ENCODE measurements at places on chromosomes 5 and 9.
A peak's percentile ranks its signal among the peaks of the same experiment; 100 is the strongest.

GRCh38 chr5:73789851-73790281 lies 163.9 kb downstream of the ARHGEF28 start:
- no peak overlapping the region for H3K27ac ChIP-seq
- H3K4me3 ChIP-seq = no peak overlapping the region
- no peaks in the 10 kb centered on the region for H3K4me1 ChIP-seq

GRCh38 chr9:111178331-111179055 lies 140.2 kb upstream of the LPAR1 start:
- no peak overlapping the region for H3K27ac ChIP-seq
- H3K4me3 ChIP-seq = no peak overlapping the region
- H3K4me1 ChIP-seq = no peaks in the 10 kb centered on the region
- ATAC-seq = no peak
- H3K36me3 ChIP-seq = no peaks in the 10 kb centered on the region

DNA sequence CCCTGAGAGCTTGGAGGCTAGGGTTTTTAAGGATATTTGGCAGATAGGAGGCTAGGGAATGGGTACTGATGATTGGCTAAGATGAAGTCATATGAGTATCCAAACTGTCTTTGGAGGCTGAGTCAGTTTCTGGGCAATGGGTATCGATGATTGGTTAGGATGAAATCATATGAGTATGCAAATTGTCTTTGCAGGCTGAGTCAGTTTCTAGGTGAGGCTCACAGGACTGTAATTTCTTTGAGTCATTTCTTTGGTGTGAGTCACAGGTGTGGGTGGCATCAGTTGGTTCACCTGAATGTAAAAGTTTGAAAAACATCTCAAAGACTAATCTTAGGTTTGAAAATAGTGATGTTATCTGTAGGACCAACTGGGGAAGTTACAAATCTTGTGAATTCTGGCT lies 1068.0 kb downstream of the NR2F1-AS1 start:
- no peaks in the 10 kb centered on the region for H3K27me3 ChIP-seq
- H3K36me3 ChIP-seq = no peaks in the 10 kb centered on the region
- peak; percentile 95 for ATAC-seq
- H3K4me1 ChIP-seq = no peaks in the 10 kb centered on the region

DNA sequence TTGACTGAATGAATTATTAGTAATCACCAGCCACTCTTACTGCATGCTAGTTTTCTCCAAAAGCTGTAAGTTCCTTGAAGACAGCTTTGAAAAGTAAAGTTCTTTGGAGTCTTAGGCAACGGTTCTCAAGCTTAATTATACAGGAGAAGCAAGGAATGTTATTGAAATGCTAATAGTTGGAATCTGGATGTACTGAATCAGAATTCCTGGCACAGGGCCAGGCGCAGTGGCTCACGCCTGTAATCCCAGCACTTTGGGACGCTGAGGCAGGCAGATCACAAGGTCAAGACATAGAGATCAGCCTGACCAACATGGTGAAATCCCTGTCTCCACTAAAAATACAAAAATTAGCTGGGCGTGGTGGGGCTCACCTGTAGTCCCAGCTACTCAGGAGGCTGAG lies 33.4 kb downstream of the GRIA1 start:
- H3K27me3 ChIP-seq = no peaks in the 10 kb centered on the region
- ATAC-seq = no peak
- H3K4me1 ChIP-seq = no peaks in the 10 kb centered on the region
- H3K27ac ChIP-seq = no peak overlapping the region
- H3K36me3 ChIP-seq = no peaks in the 10 kb centered on the region

- no peaks in the 10 kb centered on the region for H3K36me3 ChIP-seq
- no peaks in the 10 kb centered on the region for H3K27me3 ChIP-seq
- H3K4me1 ChIP-seq = peaks cover 40% of the 10 kb centered on the region
- ATAC-seq = no peak
- H3K4me3 ChIP-seq = no peak overlapping the region
Measured at GRCh38 chr5:56607551-56607950, 207.8 kb upstream of the MAP3K1 start.

- H3K27me3 ChIP-seq = no peaks in the 10 kb centered on the region
- H3K27ac ChIP-seq = no peak overlapping the region
- ATAC-seq = peak; percentile 100
- H3K36me3 ChIP-seq = no peaks in the 10 kb centered on the region
- no peaks in the 10 kb centered on the region for H3K4me1 ChIP-seq
Measured at GRCh38 chr5:90940227-90940995, 381.8 kb downstream of the ADGRV1 start.

GRCh38 chr5:76040806-76041205 lies 42.4 kb upstream of the SV2C start:
- peak overlapping the region; percentile 29 for H3K4me3 ChIP-seq
- peaks cover 15% of the 10 kb centered on the region for H3K4me1 ChIP-seq
- peak overlapping the region; percentile 54 for H3K27ac ChIP-seq

DNA sequence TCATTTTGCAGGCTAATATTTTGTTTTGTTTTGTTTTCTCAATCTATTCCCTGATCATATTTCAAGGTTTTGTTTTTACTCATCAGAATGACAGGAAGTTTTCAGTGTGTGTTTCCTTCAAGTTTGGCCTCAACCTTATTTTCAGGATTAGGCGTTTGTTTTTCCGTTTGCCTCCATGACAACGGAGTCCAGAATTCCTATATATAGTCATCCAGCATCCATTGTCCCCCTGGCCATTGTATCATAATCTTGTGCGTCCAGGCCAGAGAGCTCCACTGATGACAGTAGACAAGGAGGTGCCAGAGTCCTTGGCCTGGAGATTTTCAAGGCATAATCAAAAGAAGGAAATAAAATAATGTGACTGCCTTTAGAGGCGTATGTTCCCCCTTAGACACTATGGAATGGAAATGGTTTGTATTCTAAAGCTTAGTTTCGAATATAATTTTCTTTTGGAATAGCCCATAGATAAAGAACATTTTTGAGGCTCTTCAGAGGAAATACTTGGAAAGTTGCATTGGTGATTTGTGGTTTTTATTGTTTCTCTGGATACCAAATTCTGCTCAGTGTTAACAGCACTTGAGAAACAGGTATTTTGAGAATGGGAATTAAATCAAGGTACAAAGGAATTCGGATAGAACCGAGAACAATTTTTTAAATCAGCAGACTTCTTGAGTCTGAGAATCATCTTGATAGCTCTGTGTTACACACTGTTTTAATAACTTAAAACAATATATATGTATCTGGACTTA lies 99.8 kb downstream of the ZNF462 start:
- no peak overlapping the region for H3K4me3 ChIP-seq
- H3K27me3 ChIP-seq = no peaks in the 10 kb centered on the region
- H3K27ac ChIP-seq = no peak overlapping the region
- ATAC-seq = no peak
- H3K36me3 ChIP-seq = no peaks in the 10 kb centered on the region
- no peaks in the 10 kb centered on the region for H3K4me1 ChIP-seq

- no peaks in the 10 kb centered on the region for H3K36me3 ChIP-seq
- ATAC-seq = no peak
- no peak overlapping the region for H3K27ac ChIP-seq
- H3K4me3 ChIP-seq = no peak overlapping the region
- no peaks in the 10 kb centered on the region for H3K4me1 ChIP-seq
Measured at GRCh38 chr5:60538426-60538825, 161.5 kb downstream of the DEPDC1B start.

DNA sequence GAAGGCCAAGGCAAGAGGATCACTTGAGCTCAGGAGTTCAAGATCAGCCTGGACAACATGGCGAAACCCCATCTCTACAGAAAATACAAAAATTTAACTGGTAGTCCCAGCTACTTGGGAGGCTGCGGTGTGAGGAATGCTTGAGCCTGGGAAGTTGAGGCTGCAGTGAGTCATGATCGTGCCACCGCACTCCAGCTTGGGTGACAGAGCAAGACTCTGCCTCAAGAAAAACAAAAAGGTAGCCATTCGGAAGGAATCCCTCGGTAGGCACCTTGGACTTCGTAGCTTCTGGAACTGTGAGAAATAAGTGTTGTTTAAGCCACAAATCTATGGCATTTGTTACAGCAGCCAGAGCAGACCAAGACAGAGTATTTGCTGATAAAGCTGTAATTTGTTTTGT lies 174.2 kb downstream of the DCP2 start:
- no peaks in the 10 kb centered on the region for H3K27me3 ChIP-seq
- no peaks in the 10 kb centered on the region for H3K36me3 ChIP-seq
- H3K4me3 ChIP-seq = no peak overlapping the region
- H3K27ac ChIP-seq = no peak overlapping the region

DNA sequence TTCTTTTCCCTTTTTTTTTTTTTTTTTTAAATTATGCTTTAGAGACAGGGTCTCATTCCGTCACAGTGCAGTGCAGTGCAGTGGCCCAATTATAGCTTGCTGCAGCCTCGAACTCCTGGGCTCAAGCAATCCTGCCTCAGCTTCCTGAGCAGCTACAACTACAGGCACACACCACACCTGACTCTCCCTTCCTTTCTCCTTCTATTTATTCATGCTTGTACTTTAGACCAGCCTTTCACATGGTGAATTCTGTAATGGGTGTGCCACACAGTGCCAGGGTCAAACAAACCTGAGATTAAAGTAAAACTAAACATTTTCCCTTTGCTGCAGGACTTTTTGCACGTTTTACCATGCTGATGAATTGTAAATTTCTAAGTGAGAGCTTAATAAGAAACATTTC lies 8.0 kb downstream of the SH3RF2 start:
- no peak for ATAC-seq
- peaks cover 32% of the 10 kb centered on the region for H3K27me3 ChIP-seq
- no peaks in the 10 kb centered on the region for H3K36me3 ChIP-seq
- peaks cover 20% of the 10 kb centered on the region for H3K4me1 ChIP-seq
- H3K4me3 ChIP-seq = no peak overlapping the region

- no peaks in the 10 kb centered on the region for H3K4me1 ChIP-seq
- H3K27me3 ChIP-seq = peaks cover 23% of the 10 kb centered on the region
- H3K27ac ChIP-seq = no peak overlapping the region
- no peak overlapping the region for H3K4me3 ChIP-seq
Measured at GRCh38 chr5:135176991-135177390, 143.0 kb upstream of the PITX1 start.

GRCh38 chr9:107712390-107712789 lies 222.8 kb upstream of the KLF4 start:
- no peak overlapping the region for H3K27ac ChIP-seq
- H3K36me3 ChIP-seq = no peaks in the 10 kb centered on the region
- ATAC-seq = no peak
- no peaks in the 10 kb centered on the region for H3K4me1 ChIP-seq

- H3K4me1 ChIP-seq = peaks cover 9% of the 10 kb centered on the region
- H3K4me3 ChIP-seq = no peak overlapping the region
- H3K36me3 ChIP-seq = no peaks in the 10 kb centered on the region
- no peaks in the 10 kb centered on the region for H3K27me3 ChIP-seq
- peak; percentile 70 for ATAC-seq
- H3K27ac ChIP-seq = no peak overlapping the region
Measured at GRCh38 chr5:56412601-56413379, 179.7 kb upstream of the ANKRD55 start.

DNA sequence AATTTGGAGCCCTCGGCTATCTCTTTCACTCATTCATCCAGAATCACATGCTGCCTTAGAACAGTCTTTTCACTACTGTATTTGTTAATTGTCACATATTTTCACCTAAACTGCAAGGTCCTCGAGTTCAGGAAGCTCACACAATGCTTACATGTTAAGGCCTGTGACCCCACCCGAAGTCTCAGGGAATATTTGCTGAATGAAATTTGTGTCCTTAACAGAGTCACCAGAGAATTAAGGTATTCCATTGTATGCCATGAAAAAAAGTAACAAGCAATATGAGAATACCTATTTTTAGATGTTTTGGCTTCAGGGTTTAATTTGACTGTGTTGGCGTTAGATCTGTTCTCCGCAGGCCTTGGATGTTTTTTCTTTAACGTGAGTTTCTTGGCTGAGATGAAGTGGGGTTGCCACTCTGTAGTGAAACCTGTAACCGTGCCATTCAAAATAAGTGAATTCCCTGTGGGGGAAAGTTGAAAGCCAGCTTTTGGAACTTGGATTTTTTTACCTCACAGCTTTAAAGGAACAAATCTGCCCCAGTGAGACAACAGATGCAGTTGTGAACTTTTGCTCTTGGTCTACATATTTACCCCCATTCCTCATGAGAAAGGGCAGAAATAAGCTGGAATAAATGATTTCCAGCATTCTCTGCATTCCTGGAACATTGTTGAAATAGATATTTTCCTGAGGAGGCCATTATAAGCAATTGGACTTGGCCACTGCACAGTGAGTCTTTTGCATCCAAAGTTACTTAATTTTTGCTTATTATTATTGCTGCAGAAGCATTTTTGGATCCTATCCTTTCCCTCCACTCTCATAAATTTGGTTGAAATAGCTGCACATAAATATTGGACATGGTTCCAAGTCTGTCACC lies 35.9 kb upstream of the FBP1 start:
- no peak for ATAC-seq
- no peaks in the 10 kb centered on the region for H3K4me1 ChIP-seq
- no peak overlapping the region for H3K4me3 ChIP-seq
- peaks cover 8% of the 10 kb centered on the region for H3K27me3 ChIP-seq
- H3K36me3 ChIP-seq = no peaks in the 10 kb centered on the region

All from activated T-helper 17 cell treated with anti-CD3 and anti-CD28 coated beads, Interleukin-2, amount 50 U/mL, for 72 hours (primary cell).